ENCODE measurements at places on chromosomes 16 and 17.

GRCh38 chr17:74767111-74767516 lies 9.0 kb downstream of the NAT9 start:
- no peak for DNase-seq

GRCh38 chr17:76635039-76635438 lies 8.5 kb downstream of the ST6GALNAC1 start:
- DNase-seq, result no peak

- peak; percentile 24 for DNase-seq
These were observed 75.4 kb upstream of the SDK2 start for GRCh38 chr17:73719588-73720071.

- DNase-seq, result no peak
These were observed 18.0 kb downstream of the PIK3R6 start for GRCh38 chr17:8849311-8850041.

GRCh38 chr16:58284469-58284868 lies 10.4 kb downstream of the PRSS54 start:
- no peak for DNase-seq

DNA sequence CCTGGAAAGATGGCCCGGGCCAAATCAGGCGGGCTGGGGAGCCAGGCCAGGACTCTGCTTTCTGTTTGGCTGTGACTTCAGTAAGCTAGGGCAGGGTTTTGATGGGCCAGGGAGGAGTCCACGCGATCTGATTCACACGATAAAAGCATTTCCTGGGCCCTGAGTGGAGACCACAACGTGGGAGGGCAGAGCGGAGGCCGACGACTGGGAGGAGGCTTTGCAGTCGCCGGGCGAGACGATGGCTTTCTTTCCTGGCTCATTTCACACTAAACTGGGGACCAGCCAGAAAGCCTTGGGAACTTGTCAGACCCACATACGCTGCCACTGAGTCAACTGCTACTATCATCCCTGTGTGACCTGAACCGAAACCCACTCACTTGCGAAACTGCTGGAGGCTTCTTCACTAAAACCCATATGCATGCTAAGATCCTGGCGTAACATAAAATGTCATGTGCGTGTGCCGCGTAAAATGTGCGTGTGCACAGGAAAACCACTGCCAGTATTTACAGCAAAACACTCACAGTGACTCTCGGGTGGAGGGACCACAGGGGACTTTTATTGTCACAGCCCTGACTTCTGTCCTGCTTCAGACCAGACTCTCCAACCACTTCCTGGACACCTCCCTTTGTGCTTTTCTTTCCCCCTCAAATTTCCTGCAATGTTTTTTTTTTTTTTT lies 14.2 kb upstream of the RHBDF2 start:
- DNase-seq, result no peak
